CD4-positive, CD25-positive, alpha-beta regulatory T cell (primary cell): ENCODE measurements at places on chromosomes 16 and 17. TPM values are rescaled to one million over a fixed set of nuclear protein-coding genes. Genes with fewer than 3 reads are reported as not detected.

Gene RAB37
- total RNA-seq: 85.5 TPM

Gene RNF222
- 0.81 TPM for total RNA-seq

Gene TMC8
- total RNA-seq: 454 TPM

- H3K4me1 ChIP-seq: no peaks in the 10 kb centered on the region
- H3K36me3 ChIP-seq: no peaks in the 10 kb centered on the region
- H3K4me3 ChIP-seq: no peak overlapping the region
- no peak overlapping the region for H3K27ac ChIP-seq
- H3K27me3 ChIP-seq: peaks cover 3% of the 10 kb centered on the region
Measured at GRCh38 chr16:22124583-22125284, 32.4 kb downstream of the VWA3A start.

DNA sequence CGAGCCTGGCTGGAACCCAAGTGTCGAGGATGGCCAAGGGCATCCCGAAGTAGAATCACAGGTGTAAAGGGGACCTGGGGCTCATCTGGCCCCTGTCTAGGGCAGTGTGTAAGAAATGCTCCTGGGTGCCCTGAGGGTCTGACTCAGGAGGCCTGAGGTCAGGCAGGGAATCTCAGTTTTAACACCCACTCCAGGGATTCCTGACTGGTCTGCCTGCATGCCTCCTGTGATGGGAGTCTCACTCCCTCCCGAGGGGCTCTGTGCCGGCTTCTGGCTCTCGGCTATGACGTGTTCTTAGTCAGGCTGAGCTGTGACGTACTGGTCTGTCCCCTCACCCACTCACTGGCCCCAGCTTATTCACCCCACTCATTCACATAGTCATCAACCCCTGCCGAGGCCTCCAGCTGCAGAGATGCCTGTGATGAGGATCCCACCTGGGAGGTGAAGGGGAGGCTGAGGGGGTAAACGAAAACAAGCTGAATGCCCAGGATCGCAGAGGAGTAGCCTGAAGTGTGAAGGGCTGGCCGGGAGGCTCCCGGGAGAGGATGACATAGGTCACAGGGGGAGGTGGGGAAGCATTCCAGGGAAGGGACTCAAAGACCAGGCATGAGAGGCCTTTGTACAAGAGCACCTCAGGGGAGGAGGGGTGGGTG lies 23.8 kb downstream of the FAM83G start:
- DNase-seq: no peak
- peaks cover 30% of the 10 kb centered on the region for H3K36me3 ChIP-seq
- no peaks in the 10 kb centered on the region for H3K27me3 ChIP-seq
- no peak overlapping the region for H3K4me3 ChIP-seq
- H3K4me1 ChIP-seq: no peaks in the 10 kb centered on the region

DNA sequence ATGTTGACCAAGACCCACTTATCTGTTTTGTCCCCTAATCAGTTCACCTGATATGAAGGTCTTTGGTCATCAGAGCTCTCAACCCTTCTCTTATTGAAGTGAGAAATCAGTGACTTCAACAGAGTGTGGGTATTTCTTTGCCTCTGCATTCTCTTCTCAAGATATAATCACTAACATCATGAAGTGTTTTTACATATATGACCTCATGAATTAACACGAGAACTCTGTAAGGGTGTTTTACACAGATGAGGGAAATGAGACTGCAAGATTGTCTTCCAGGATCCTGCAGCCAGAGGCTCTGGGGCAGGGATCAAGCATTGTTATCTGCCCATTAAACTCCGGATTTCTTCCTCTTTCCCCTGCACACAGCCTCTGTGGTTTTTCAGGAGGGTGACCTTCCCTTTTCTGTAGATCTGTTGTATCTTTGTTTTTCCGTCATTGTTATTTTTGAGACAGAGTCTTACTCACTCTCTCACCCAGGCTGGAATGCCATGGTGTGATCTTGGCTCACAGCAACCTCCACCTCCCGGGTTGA lies 22.7 kb downstream of the LCMT1 start:
- DNase-seq: no peak
- H3K36me3 ChIP-seq: peaks cover 50% of the 10 kb centered on the region
- no peaks in the 10 kb centered on the region for H3K27me3 ChIP-seq
- no peaks in the 10 kb centered on the region for H3K4me1 ChIP-seq
- H3K4me3 ChIP-seq: no peak overlapping the region

DNA sequence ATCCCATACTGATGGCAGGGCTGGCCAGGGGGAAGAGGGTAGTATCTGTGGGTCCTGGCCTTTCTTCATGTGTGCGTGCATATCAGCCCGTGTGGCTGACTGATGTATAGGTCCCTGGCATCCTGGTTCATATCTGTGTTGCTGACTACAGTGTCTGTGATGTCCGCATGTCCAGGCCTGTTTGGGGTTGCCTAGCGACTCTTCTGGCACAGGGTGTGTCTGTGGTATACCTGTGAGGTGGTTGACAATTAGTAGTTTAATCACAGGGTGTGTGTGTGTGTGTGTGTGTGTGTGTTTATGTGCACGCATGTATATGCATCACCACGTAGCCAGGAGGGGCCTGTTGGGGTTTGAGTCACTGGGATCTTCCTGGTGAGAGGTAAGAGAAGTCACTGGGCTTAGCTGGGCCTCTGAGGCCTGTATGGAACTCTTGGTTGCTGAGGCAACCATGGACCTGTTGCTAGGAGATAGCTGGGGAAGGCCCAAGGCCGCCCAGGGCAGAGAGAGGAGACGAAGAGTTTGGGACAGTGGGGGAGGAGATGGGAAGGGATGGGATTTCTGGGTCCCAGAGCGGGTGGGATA lies 603 bp upstream of the TMEM95 start:
- no peaks in the 10 kb centered on the region for H3K27me3 ChIP-seq
- DNase-seq: no peak
- H3K4me1 ChIP-seq: peaks cover 35% of the 10 kb centered on the region
- no peak overlapping the region for H3K27ac ChIP-seq

DNA sequence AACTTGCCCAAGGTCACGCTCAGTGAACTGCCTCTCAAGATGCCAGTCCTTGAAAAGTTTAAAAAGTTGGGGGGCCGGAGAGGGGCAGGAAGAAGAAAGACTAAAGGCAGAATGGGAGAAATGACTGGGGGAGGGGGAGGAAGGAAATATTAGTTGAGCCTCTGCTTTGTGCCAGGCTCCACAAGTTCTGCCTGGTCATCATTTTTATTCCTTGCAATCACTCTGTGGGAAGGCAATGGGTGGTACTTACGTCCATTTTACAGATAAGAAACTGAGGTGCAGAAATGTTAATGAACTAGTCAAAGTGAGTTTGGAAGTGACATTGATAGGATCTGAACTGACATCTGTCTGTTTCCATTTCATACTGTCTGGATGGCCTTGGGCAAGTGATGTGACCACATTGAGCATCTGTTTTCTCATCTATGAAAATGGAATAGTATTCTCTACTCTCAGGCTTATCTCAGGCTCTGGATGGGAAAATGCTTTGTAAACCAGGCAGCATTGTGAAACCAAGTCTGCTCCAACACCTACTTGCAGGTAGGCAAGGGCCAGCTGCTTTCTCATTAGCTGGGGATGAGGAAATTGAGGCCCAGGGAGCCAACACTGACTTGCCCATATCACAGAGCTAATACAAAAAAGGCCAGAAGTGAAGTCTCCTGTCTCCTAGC lies 19.2 kb downstream of the ASIC2 start:
- H3K4me3 ChIP-seq: no peak overlapping the region
- peaks cover 2% of the 10 kb centered on the region for H3K27me3 ChIP-seq
- DNase-seq: no peak
- no peak overlapping the region for H3K27ac ChIP-seq
- no peaks in the 10 kb centered on the region for H3K36me3 ChIP-seq
- H3K4me1 ChIP-seq: no peaks in the 10 kb centered on the region

GRCh38 chr17:1644493-1645206 lies 882 bp downstream of the SCARF1 start:
- no peaks in the 10 kb centered on the region for H3K27me3 ChIP-seq
- no peak for DNase-seq

DNA sequence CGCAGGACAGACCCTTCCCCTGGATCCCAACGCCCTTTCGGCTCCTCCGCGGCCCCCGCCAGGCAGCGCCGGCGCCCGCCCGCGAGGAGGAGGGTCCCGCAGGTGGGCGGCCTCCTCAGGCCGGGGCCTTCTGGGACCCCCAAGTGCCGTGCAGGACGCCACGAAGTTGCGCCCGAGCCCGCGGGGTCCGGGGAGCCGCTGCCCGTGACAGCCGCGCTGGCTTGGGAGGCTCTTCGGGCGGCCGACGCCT lies 504 bp downstream of the ERN1 start:
- DNase-seq: no peak
- no peaks in the 10 kb centered on the region for H3K36me3 ChIP-seq
- peaks cover 40% of the 10 kb centered on the region for H3K4me1 ChIP-seq
- peak overlapping the region; percentile 91 for H3K27ac ChIP-seq
- H3K4me3 ChIP-seq: peak overlapping the region; percentile 91

DNA sequence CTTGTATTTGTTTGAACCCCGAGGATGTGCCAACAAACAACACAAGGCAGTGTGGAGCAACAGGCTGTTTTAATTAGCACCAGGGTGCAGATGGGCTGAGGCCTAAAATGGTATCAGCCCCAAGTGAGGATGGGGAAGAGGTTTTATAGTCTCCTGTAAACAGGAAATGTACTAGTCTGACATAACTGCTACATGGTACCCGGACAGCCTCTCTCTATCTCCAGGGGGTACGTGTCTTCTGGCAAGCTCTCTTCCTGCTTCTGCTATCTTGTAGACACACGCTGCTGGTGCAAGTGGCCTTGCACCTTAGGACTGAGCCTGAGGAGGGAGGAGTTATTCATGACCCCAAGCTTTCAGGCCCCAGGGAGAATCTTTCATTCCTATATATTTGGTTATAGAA lies 2451.0 kb downstream of the TP53TG3F start:
- H3K27ac ChIP-seq: no peak overlapping the region
- no peaks in the 10 kb centered on the region for H3K4me1 ChIP-seq
- H3K4me3 ChIP-seq: no peak overlapping the region
- DNase-seq: no peak
- no peaks in the 10 kb centered on the region for H3K27me3 ChIP-seq
- no peaks in the 10 kb centered on the region for H3K36me3 ChIP-seq

DNA sequence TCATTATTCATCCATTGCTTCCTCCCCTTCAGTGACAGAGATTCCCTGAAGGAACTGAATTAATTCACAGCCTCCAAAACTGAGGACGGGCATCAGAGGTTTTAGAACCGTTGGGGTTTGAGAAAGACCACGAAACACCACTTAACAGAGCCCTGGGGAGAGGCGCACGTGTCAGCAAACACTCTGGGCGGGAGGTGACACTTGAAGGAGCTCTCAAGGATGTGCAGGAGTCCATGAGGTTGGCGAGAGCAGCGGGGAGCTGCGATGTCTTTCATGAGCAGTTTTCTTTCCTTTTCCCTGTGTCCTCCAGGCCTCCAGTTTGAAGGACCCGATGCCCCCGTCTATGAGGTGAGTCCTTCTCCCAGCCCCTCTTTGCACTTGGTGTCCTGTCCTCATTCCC lies 23.7 kb downstream of the B4GALNT2 start:
- H3K27ac ChIP-seq: no peak overlapping the region
- H3K27me3 ChIP-seq: peaks cover 4% of the 10 kb centered on the region
- no peak for DNase-seq
- no peaks in the 10 kb centered on the region for H3K4me1 ChIP-seq
- H3K4me3 ChIP-seq: no peak overlapping the region

DNA sequence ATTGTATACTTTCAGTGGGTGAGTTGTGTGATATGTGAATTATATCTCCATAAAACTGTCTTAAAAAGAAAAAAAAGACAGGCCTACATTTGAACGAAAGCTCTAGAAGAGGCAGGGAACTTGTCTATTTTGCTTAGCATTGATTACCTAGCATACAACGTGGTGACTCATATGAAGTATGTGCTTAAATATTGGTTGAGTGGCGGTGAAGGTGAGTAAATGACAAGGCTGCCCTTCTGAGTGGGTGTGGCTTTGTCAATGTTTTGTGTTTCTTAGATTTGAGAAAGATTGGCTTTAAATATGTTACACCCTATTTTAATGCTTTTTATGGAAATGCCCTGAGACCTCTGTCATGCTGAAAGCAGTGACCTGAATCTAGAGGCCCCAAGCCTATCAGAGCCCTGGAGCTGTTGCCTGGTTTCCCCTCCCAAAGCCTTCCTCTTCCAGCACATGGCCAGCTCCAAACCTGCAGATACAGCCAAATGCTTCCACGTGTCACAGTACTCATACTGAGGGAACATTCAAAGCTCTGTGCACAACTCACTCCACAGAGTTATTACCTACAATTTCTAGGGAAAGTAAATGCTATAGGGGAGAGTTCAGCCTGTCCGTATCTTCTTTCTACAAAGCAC lies 260.0 kb downstream of the PHKB start:
- H3K4me3 ChIP-seq: no peak overlapping the region
- H3K36me3 ChIP-seq: no peaks in the 10 kb centered on the region
- no peak overlapping the region for H3K27ac ChIP-seq
- no peaks in the 10 kb centered on the region for H3K4me1 ChIP-seq
- DNase-seq: no peak
- peaks cover 1% of the 10 kb centered on the region for H3K27me3 ChIP-seq

GRCh38 chr17:4018446-4018845 lies 54.2 kb upstream of the ATP2A3 start:
- peaks cover 94% of the 10 kb centered on the region for H3K36me3 ChIP-seq
- H3K4me3 ChIP-seq: no peak overlapping the region
- no peaks in the 10 kb centered on the region for H3K4me1 ChIP-seq

- no peak overlapping the region for H3K4me3 ChIP-seq
- no peaks in the 10 kb centered on the region for H3K4me1 ChIP-seq
- DNase-seq: no peak
- H3K27me3 ChIP-seq: no peaks in the 10 kb centered on the region
Measured at GRCh38 chr17:79043191-79043930, 19.4 kb downstream of the C1QTNF1 start.

DNA sequence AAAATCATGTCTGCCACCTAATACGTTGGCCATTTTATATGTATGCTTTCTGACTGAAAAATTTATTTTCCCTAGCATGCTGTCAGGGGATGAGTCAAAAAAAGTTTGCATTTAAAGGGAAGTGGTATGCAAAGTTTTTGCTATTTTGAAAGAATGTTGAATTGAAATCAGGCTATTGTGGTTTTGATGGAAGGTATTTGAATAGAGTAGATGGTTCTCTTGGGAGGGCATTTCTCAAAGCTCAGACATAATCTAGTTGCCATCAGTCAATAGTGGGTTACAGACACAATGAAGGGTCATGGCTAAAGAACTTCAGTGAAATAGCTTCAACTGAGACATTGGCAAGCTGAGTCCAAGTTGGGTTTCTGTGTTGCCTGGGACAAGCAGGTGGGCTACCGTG lies 102.4 kb downstream of the MAP2K6 start:
- no peak for DNase-seq
- no peak overlapping the region for H3K27ac ChIP-seq
- no peaks in the 10 kb centered on the region for H3K4me1 ChIP-seq

DNA sequence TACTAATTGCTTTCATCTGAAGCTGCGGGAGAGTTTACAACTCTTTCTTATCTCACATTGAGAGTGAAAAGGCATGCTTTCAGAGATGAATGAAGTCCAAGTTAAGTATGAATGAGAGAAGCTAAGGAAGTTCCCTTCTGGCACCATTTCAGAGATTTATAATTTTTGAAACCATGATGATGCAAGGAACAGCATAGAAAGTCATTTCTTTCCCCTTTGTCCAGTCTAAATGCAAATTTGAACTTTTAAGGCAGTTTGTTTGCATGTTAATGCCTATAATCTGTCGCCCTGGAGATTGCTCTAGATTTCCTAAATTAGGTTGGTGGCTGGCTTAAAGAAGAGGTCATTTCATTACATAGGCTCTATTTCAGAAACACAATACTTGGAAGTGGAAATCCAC lies 594.8 kb upstream of the GOT2 start:
- H3K27ac ChIP-seq: no peak overlapping the region
- no peaks in the 10 kb centered on the region for H3K4me1 ChIP-seq
- no peaks in the 10 kb centered on the region for H3K36me3 ChIP-seq
- no peaks in the 10 kb centered on the region for H3K27me3 ChIP-seq
- no peak overlapping the region for H3K4me3 ChIP-seq
